CD4-positive, CD25-positive, alpha-beta regulatory T cell (primary cell): ENCODE measurements at places on chromosomes 2 and 18. TPM values are rescaled to one million over a fixed set of nuclear protein-coding genes. Genes with fewer than 3 reads are reported as not detected.

Gene STAM2
- 4.6 TPM for polyA plus RNA-seq

Gene BBS5
- 0.32 TPM for polyA plus RNA-seq

Gene CDH19
- not detected for polyA plus RNA-seq

Gene MAPK4
- not detected for polyA plus RNA-seq

Gene ANKAR
- polyA plus RNA-seq, result 7.8 TPM

Gene LIMS4
- 7.9 TPM for polyA plus RNA-seq

Gene SGPP2
- polyA plus RNA-seq, result 4.9 TPM

Gene IGFBP5
- not detected for polyA plus RNA-seq

Gene NTSR2
- not detected for polyA plus RNA-seq

Gene GPR55
- polyA plus RNA-seq, result 1.6 TPM

Gene ADGRF3
- polyA plus RNA-seq, result 0.23 TPM

Gene UGT1A8
- polyA plus RNA-seq, result not detected

Gene PARD6G
- polyA plus RNA-seq, result 0.36 TPM

Gene IL37
- not detected for polyA plus RNA-seq

Gene GAL3ST2
- polyA plus RNA-seq, result not detected

Gene ITGB6
- polyA plus RNA-seq, result not detected

Gene REL
- 15.5 TPM for polyA plus RNA-seq

Gene SAG
- polyA plus RNA-seq, result not detected

Gene GPR45
- polyA plus RNA-seq, result not detected

Gene TMBIM1
- 180 TPM for polyA plus RNA-seq

Gene BCL2
- 31.1 TPM for polyA plus RNA-seq

Gene PRPF40A
- polyA plus RNA-seq, result 115 TPM

Gene DYNC1I2
- 25.4 TPM for polyA plus RNA-seq

Gene POMC
- 4.4 TPM for polyA plus RNA-seq

Gene TMEFF2
- not detected for polyA plus RNA-seq

Gene CREB1
- polyA plus RNA-seq, result 90.8 TPM

Gene TCF23
- polyA plus RNA-seq, result not detected

Gene CGREF1
- not detected for polyA plus RNA-seq

Gene KLHL30
- polyA plus RNA-seq, result not detected

Gene MLPH
- not detected for polyA plus RNA-seq

Gene AGAP1
- polyA plus RNA-seq, result not detected

Gene LRRTM4
- polyA plus RNA-seq, result not detected

Gene TLK1
- polyA plus RNA-seq, result 69.2 TPM

Gene DNAH7
- polyA plus RNA-seq, result not detected

Gene CYB5A
- 51.2 TPM for polyA plus RNA-seq

Gene UGT1A10
- not detected for polyA plus RNA-seq

Gene FOXD4L1
- polyA plus RNA-seq, result not detected

Gene VAMP5
- 155 TPM for polyA plus RNA-seq
